Endothelial cell of umbilical vein (primary cell): ENCODE measurements at places on chromosomes 2 and 18. TPM values are rescaled to one million over a fixed set of nuclear protein-coding genes. Genes with fewer than 3 reads are reported as not detected.

PROKR1 gene
- total RNA-seq: not detected in 2 replicates

GRCh38 chr2:144455987-144456386, 63.9 kb downstream of the ZEB2 start:
- peak overlapping the region; percentile 19 for H3K27ac ChIP-seq
- peak; percentile 83 for DNase-seq
- H3K36me3 ChIP-seq: no peaks in the 10 kb centered on the region
- H3K4me3 ChIP-seq: no peak overlapping the region
- no peaks in the 10 kb centered on the region for H3K27me3 ChIP-seq

DNA sequence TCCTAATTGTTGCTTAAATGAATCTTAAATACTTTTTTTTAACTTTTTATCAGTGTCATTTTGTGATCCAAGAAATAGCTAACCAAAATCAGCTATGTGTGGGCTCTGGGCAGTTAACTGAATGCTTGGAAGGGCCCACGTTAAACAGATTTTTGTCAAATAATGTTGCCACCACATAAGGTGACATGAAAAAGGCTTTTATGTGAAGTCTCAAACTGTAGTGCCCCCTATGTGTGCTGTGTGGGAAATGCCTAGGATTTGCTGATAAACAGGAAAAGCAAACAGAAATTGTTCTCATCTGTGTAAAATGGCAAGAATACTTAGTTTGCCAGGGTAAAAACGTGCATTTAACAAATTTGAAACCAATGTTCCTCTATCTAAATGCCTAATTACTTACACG, 242.2 kb downstream of the ZNF516 start:
- no peak for DNase-seq
- H3K36me3 ChIP-seq: no peaks in the 10 kb centered on the region
- no peaks in the 10 kb centered on the region for H3K4me1 ChIP-seq
- no peak overlapping the region for H3K4me3 ChIP-seq
- H3K27ac ChIP-seq: no peak overlapping the region
- H3K27me3 ChIP-seq: no peaks in the 10 kb centered on the region

DNA sequence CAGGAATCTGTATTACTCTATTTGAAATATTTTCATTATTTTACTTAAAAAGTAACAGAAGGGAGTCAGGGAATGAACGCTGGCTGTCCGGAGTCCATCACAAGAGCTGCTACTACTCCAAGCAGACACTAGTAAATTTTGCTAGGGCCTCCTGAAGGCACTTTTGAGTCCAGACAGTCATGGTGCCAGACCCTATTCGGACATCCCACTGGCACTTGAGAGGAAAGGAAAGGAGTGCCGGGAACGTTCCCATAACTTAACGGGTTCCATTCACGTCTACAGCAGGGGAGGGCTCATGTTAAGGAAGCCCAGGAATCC, 563 bp upstream of the GMCL1 start:
- H3K27me3 ChIP-seq: no peaks in the 10 kb centered on the region
- no peaks in the 10 kb centered on the region for H3K36me3 ChIP-seq
- peak overlapping the region; percentile 81 for H3K27ac ChIP-seq

GRHL1 gene
- total RNA-seq: 0.85 and 1.1 TPM in 2 replicates

SULT6B1 gene
- total RNA-seq: not detected in 2 replicates

DNA sequence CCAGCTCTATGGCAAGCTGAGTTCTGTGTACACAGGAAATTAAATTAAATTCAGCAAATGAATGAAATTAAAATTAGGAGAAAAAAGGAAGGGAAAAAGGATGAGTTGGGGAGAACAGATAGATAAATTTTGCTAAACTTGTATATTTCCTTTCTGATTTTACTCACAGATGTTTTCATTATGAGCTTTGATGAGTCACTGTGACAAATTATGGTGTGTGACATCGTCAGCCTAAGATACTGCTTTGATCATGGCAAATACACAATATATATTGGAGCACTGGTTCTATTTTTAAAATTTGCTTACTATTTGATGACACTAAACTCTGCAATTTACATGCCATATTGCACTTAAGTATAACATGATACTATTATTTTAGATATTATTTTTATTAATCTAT, 464.6 kb upstream of the SPHKAP start:
- no peaks in the 10 kb centered on the region for H3K4me1 ChIP-seq
- no peak overlapping the region for H3K27ac ChIP-seq

GRCh38 chr2:181674461-181674860, 5.9 kb downstream of the NEUROD1 start:
- no peak for DNase-seq
- H3K4me3 ChIP-seq: no peak overlapping the region
- H3K4me1 ChIP-seq: no peaks in the 10 kb centered on the region
- no peak overlapping the region for H3K27ac ChIP-seq
- no peaks in the 10 kb centered on the region for H3K36me3 ChIP-seq

RAB17 gene
- total RNA-seq: 0.55 and 0.77 TPM in 2 replicates

DNA sequence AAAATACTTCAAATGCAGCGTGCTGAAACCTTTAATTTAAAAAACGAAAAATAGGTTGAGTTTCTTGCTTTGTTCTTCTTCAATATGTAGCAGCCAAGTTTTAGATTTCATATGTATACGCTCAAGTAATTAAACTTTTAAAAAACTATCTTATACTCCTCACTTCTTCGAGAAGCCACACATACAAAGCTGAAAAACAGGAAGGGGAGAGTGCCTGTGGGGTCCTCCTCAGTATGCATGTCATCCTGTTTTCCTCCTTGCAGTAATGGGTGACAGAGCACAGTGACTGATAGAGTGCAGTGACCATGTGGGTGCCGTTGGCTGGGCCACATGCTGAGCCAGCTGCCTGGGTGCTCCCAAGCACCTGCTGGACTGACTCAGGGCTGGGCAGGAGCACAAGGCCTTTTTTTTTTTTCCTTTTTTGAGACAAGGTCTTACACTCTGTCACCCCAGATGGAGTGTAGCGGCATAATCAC, 33.3 kb downstream of the UXS1 start:
- H3K36me3 ChIP-seq: no peaks in the 10 kb centered on the region
- peak; percentile 5 for DNase-seq
- no peak overlapping the region for H3K4me3 ChIP-seq
- no peaks in the 10 kb centered on the region for H3K4me1 ChIP-seq

GRCh38 chr2:202032846-202033316, 774 bp upstream of the FZD7 start:
- peaks cover 10% of the 10 kb centered on the region for H3K4me1 ChIP-seq
- H3K36me3 ChIP-seq: no peaks in the 10 kb centered on the region
- no peak overlapping the region for H3K27ac ChIP-seq
- H3K27me3 ChIP-seq: peaks cover 60% of the 10 kb centered on the region

GRCh38 chr18:1994471-1994870, 576.8 kb downstream of the METTL4 start:
- H3K4me1 ChIP-seq: no peaks in the 10 kb centered on the region
- H3K4me3 ChIP-seq: no peak overlapping the region
- H3K27me3 ChIP-seq: no peaks in the 10 kb centered on the region

DNA sequence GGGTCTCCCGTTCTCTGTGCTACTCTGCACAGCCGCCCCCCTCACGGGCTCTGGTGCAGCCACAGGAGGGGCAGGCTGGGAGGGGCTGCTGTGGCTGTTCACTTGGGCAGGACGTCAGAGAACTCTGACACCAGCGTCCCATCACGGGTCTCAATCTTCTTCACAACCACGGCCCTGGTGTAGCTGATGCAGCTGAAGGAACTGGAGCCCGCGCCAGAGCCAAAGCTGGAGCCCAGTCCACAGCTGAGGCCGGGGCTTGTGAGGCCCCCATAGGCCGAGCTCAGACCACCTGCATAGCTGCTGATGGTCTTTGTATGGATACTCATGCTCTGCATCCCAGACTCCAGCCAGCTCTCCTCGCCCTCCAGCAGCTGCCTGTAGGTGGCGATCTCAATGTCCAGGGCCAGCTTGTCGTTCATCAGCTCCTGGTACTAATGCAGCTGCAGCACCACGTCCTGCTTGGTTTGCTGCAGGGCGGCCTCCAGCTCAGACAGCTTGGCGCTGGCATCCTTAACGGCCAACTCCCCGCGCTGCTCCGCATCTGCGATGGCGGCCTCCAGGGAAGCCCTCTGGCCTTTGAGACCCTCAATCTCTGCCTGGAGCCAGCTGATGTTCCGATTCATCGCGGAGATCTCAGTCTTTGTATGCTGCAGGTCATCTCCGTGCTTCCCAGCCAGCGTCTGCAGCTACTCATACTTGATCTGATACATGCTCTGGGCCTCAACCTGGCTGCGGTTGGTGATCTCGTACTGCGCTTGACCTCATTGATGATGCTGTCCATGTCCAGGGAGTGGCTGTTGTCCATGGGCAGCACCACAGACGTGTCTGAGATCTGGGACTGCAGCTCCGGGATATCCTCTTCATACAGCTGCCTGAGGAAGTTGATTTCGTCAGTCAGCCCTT, 7.4 kb upstream of the DUSP19 start:
- DNase-seq: peak; percentile 61
- peaks cover 25% of the 10 kb centered on the region for H3K27me3 ChIP-seq
- no peaks in the 10 kb centered on the region for H3K4me1 ChIP-seq
- H3K4me3 ChIP-seq: no peak overlapping the region
- no peaks in the 10 kb centered on the region for H3K36me3 ChIP-seq

GRCh38 chr2:162041485-162041884, 32.5 kb downstream of the DPP4 start:
- no peak overlapping the region for H3K4me3 ChIP-seq
- H3K27me3 ChIP-seq: no peaks in the 10 kb centered on the region
- no peak for DNase-seq
- H3K4me1 ChIP-seq: peaks cover 13% of the 10 kb centered on the region
- H3K27ac ChIP-seq: no peak overlapping the region

CNTNAP5 gene
- not detected in 2 replicates for total RNA-seq

ERBB4 gene
- 0.27 and 0.74 TPM in 2 replicates for total RNA-seq

PTPN4 gene
- total RNA-seq: 26.1 and 29.6 TPM in 2 replicates

FHOD3 gene
- 0.58 and 1.5 TPM in 2 replicates for total RNA-seq

GRCh38 chr2:227973241-227973640, 101.8 kb downstream of the DAW1 start:
- no peaks in the 10 kb centered on the region for H3K4me1 ChIP-seq
- no peaks in the 10 kb centered on the region for H3K36me3 ChIP-seq
- H3K27ac ChIP-seq: no peak overlapping the region
- H3K4me3 ChIP-seq: no peak overlapping the region
- DNase-seq: no peak

- no peak within 1 kb of the TSS for H3K27ac ChIP-seq
- peaks cover 7% of the 10 kb centered on the region for H3K27me3 ChIP-seq
- no peaks in the 10 kb centered on the region for H3K4me1 ChIP-seq
- DNase-seq: no peak
- H3K4me3 ChIP-seq: no peak within 1 kb of the TSS
Observed at GRCh38 chr2:223051693-223052289, at the start of gene KCNE4. Gene KCNE4 (plus strand): TSS chr2:223052190. CDS start chr2:223052831, 641 bp downstream.

RESP18 gene
- not detected in 2 replicates for total RNA-seq

- H3K27me3 ChIP-seq: no peaks in the 10 kb centered on the region
- H3K4me1 ChIP-seq: peaks cover 16% of the 10 kb centered on the region
- DNase-seq: peak; percentile 98
- no peak overlapping the region for H3K4me3 ChIP-seq
- no peaks in the 10 kb centered on the region for H3K36me3 ChIP-seq
- peak overlapping the region; percentile 84 for H3K27ac ChIP-seq
Observed at GRCh38 chr2:43269074-43269572, 42.7 kb upstream of the ZFP36L2 start.

DNA sequence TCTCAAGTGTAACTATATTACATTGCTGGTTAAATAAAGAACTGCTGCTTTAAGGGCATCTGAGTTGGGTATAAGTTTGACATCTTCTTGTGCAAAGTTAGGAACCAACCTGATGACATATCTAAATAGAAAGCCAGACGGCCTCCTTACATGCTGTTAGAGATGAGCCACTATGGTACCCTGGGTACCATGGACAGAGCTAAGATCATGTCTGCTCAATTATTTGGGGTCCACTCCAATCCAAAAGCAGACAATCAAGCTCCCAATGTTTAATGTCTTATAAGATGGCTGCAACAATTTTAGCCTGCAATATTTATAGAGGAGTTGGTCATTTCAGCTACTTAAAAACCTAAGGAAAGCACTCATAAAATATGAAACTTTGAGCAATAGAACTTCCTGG, 86.2 kb downstream of the UPP2 start:
- H3K4me1 ChIP-seq: peaks cover 22% of the 10 kb centered on the region
- no peak overlapping the region for H3K27ac ChIP-seq
- H3K4me3 ChIP-seq: no peak overlapping the region
- peaks cover 15% of the 10 kb centered on the region for H3K27me3 ChIP-seq
- H3K36me3 ChIP-seq: no peaks in the 10 kb centered on the region
- no peak for DNase-seq

DNA sequence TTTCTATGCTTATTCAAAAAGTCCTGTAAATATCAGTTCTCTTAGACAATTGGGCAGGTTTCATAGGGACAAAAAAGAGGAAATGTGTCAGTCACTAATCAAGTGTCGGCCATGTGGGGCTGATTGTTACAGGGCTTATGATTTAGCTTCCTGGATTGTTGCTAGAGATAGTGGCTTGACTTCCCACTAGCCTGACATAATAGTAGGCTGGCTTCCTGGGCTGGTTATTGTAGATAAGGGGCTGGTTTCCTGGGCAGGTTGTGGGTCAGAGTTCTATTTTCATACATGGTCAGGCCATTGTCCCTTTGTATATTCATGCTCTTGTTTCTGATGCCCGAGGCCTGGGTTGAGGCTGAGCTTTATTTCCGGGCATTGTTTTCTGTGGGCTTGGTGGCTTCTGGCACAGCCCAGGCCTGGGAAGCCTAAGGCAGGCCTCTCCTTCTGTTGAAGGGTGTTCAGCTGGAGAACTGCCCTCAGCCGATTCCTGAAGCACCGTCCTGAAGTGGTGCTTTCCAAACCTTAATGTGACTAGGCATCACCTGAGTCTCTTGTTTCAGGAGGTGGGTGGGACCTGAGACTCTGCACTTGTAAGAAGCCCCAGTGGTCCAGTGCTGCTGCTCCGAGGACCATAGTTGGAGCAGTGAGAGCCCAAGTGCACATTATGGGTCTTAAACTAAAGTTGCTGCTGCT, 37.0 kb downstream of the CD8B2 start:
- H3K4me3 ChIP-seq: no peak overlapping the region
- H3K4me1 ChIP-seq: no peaks in the 10 kb centered on the region
- DNase-seq: no peak
- no peaks in the 10 kb centered on the region for H3K27me3 ChIP-seq
- no peaks in the 10 kb centered on the region for H3K36me3 ChIP-seq
- no peak overlapping the region for H3K27ac ChIP-seq

CFLAR gene
- total RNA-seq: 222 and 260 TPM in 2 replicates

- no peak for DNase-seq
- H3K4me3 ChIP-seq: no peak overlapping the region
- no peaks in the 10 kb centered on the region for H3K27me3 ChIP-seq
- peaks cover 28% of the 10 kb centered on the region for H3K4me1 ChIP-seq
Observed at GRCh38 chr2:9844576-9844975, 1.3 kb downstream of the TAF1B start.
